Tongue (tissue), 3 donors: ENCODE measurements at places on chromosomes 12 and 14.

GRCh38 chr14:23365036-23365731, at the start of gene EFS:
Gene EFS (minus strand): TSS chr14:23365172. CDS start chr14:23365025, 147 bp downstream.
- peak; percentile 71 for DNase-seq

DNA sequence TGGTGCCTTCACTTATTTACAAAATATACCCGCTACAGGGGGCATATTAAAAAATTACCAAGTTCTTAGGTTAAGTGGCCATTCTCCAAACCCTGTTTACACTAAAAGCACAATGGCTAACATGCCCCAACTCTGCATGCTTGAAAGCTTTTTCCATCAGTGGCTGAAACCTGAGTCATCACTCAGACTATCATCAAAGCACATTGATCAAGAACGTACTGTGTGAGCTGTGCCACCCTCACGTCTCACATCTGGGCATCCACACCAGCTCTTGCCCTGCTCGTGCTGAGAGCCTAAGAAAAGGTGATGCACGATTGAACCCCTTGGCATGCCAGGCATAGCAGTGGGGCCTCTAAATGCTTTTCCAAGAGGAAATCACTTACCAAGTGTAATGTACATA, 13.2 kb downstream of the AQP6 start:
- no peak for DNase-seq

DNA sequence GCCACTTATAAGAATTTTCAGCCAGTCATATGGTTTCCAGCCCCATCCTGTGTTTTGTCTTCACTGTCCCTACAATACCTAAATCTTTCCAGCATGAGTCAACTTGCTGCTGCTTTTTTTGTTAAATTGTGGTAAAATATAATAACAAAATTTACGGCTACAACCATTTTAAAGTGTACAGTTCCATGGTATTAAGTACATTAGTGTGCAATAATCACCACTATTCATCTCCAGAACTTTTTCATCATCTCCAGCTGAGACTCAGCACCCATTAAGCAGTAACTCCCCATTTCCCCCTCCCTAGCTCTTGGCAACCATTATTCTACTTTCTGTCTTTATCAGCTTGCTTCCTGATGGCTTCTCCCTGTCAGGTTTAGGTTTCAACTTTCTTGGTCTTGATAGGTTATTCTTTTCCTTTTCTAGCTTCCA, 39.1 kb downstream of the FRS2 start:
- DNase-seq = no peak

- DNase-seq = no peak
Measured at GRCh38 chr12:94777936-94778335, 127.6 kb upstream of the TMCC3 start.

DNA sequence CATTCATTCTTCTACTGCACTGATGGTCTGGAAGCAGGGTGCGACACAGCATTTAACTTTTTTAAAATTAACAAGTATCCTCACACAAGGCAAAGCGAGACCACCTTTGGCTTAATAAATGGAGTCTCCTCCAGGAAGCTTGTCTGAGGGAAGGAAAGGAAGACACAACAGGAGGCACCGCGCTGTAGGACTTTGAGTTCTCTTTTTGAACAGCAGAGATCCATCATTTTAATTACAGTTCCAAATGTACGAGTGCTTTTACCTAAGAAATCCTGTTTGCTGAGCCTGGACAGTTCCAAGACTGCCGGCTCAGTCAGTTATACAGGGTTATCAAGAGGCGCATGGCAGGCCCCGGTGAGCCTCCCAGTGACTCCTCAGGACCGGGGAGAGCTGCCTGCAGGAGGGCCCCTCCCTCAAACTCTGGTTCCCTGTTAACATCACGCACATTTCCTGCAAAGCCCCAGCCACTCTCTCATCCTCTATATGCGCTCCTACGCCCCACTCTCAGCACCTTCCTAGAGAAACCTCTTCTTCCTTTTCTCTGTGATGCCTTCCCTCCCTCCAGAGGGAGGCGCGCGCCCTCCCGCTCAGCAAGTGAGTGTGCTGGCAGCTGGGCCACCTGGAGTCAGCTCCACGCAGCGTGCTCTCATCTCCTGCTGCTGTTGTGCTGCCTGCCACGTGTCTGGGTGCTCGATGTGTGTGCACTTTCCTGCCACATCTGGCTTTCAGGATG, 46.1 kb downstream of the STX2 start:
- no peak for DNase-seq

- no peak for DNase-seq
Measured at GRCh38 chr12:11958221-11959091, 112.3 kb upstream of the BCL2L14 start.

DNA sequence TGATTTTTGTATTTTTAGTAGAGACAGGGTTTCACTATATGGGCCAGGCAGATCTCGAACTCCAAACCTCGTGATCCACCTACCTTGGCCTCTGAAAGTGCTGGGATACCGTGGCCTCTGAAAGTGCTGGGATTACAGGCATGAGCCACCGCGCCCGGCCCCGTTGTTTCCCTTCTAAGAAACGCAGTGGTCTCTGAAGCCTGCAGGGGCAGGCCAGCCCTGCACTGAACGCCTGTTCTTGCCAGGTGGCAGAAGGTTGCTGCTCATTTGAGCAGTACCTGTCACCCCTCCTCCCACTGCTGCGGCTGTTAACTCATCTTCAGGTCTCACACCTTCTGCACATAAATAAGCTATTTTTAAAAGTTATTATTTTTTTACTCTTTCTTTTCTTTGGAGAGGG, 24.3 kb downstream of the GPRC5A start:
- DNase-seq = no peak

DNA sequence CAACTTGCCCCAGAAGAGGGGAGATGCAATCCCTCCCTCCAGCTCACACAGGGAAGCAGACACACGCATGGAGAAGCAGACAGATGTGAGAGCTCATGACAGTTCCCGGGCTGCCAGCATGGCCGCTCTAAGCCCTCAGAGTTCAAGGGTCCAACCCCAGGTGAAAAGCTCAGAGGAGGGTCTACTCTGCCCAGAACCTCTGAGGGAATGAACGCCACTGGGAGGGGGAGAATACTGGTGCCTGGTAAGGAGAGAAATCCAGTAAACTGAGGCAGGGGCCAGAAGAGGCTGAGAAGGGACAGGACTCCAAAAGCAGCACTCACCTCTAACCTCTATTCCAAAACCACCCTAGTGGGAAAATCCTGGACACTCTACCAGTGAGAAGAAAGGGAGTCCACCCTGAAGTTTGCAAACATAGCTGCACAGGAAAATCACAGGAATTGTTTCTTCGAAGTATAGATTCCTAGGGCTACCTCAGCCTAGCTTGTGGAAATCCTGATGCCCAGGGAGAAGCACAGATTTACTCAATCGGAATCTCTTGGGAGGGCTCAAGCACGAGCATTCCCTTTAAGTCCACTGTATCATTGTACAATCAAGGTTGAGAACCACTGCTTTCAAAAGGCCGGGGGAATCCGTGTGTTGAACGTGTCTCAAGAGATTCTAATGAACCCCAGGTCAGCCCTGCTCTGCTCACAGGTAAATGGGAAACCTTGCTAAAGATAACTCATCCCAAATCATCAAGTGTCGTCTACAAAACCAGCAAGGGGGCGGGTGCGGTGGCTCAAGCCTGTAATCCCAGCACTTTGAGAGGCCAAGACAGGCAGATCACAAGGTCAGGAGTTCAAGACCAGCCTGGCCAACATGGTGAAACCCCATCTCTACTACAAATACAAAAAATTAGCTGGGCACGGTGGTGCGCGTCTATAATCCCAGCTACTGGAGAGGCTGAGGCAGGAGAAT, 34.3 kb upstream of the PLEKHG6 start:
- no peak for DNase-seq

DNA sequence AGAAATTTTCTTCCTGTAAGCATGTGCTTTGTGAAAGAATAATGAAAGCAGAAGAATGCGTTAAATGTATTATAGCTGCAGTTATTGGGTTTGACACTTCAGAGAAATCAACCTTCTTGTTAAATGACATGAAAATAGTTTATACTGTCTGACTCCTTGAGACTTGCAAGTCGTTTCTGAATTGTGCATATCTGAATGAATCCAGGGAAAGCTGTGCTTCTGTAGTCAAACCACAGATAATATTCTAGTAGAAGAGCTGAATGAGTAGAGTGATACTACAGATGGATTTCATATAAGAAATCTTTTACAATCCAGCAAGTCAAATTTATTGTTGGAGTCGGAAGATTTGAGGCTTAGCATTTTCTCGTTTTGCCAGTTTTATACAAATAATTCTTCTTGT, 343.3 kb downstream of the RAD51B start:
- no peak for DNase-seq

GRCh38 chr12:82652071-82652470, 34.6 kb upstream of the TMTC2 start:
- DNase-seq = no peak

GRCh38 chr12:4041187-4041885, 168.1 kb upstream of the PARP11 start:
- peak; percentile 51 for DNase-seq

DNA sequence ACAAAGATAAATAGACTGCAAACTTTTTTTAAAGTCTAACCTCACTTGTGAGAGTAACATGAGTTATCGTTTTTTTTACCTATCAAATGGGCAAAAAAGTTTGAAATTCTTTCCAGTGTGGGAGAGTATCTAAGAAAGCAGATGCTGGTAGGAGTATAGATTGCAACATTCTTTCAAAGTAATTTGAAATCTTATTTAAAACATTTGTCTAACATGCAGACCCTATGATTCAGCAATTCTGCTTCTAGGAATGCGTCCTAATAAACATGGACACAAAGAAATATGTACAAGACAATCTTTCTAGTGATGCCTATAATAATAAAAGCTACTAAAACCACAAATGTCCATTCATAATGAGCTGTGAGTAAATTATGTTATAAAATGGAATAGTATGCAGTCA, 110.4 kb upstream of the TMCC3 start:
- DNase-seq = no peak

GRCh38 chr12:22821985-22822384, 197.0 kb downstream of the ETNK1 start:
- no peak for DNase-seq

GRCh38 chr14:82897469-82898308, 1364.0 kb upstream of the SEL1L start:
- no peak for DNase-seq

- DNase-seq = no peak
Measured at GRCh38 chr12:11673666-11674461, 24.4 kb downstream of the ETV6 start.

DNA sequence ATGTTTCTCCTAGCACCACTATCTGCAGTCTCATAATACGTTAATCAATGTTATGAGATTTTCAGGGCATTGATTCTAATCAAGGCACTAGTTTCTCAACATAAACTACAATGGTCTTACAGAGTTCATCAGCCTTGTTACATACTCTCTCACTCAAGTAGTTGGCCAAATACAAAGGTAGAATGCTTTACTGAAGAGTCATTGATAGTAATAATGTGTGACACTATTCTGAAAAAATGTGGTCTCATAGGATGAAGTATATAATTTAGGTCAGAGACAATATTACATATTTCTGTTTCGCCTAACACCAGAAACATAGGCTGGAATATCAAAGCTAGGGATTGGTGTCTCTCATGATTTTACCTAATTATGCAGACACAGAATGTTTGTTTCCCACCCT, 35.2 kb upstream of the MDGA2 start:
- DNase-seq = no peak

DNA sequence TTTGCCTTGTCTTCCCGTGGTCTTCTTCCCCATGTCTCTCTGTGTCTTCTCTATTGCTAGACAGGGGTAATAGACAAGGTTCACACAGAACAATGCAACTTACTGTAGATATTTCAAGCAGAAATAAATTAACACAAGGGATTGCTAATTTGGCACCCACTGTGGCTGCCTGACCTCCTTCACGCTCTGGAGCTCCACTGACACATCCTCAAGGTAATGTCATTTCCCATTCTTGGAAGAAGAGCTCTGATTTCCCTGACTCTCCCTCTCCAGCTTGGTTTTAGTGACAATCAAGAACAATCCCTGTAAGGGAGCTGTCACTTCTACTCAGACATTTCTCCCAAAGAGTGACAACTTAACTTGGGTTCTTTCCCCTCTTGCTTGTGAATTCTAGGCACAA, 105.4 kb upstream of the NAP1L1 start:
- DNase-seq = no peak

GRCh38 chr14:77126461-77126990, 15.1 kb downstream of the ZDHHC22 start:
- no peak for DNase-seq

DNA sequence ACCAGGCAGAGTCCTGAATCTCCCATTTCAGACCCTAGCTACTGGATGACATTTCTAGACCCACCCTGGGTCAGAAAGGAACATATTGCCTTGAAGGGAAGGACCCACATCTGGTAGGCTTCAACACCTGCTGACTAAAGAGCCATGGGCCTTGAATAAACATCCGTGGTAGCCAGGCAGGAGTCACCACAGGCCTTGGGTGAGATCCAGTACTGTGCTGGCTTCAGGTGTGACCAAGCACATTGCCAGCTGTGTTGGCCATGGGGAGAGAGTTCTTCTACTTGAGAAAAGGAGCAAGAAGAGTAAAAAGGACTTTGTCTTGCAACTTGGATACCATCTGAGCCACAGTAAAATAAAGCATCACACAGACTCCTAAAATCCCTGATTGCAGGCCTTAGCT, 332.6 kb downstream of the SLC16A7 start:
- no peak for DNase-seq

DNA sequence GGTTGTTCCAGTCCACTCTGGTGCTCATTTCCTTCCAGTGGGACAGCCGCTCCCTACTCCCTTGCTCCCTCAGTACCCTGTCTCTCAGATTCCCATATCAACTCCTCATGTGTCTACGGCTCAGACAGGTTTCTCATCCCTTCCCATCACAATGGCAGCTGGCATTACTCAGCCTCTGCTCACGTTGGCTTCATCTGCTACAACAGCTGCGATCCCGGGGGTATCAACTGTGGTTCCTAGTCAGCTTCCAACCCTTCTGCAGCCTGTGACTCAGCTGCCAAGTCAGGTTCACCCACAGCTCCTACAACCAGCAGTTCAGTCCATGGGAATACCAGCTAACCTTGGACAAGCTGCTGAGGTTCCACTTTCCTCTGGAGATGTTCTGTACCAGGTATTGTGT, 69.9 kb downstream of the RAD52 start:
- peak; percentile 75 for DNase-seq

DNA sequence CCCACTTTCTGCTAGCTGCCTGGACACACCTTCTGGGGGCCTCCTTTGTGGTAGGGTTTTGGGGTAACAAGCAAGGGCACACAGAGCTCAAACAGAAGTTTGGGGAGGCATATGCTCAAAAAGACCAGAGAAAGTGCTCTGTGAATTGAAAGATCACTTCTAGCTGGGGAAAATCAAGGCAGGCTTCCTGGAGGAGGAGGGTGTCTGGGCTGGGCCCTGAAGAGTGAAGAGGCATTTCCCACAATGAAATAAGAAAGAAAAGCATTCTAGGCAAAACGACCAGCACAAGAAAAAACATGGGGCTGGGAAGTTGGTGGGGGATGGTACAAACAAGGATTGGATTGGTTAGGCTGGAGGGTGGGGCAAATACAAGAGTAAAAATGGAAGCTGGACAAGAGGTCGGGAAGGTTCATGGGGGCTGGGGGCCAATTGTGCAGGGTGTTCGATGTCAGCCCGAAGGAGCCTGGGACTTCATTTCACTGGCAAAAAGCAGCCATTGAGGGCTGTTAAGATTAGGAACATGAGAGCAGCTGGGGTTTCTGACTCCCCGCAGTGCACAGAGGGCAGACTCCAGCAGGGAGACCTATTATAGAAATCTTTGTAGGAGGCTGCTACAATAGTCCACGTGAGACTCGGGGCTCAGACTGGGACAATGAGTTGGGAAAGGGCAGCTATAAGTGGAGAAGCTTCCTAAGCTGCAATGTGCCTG, 51.5 kb upstream of the CMKLR1 start:
- DNase-seq = no peak

- no peak for DNase-seq
Measured at GRCh38 chr12:67977668-67978067, 11.6 kb upstream of the IFNG-AS1 start.

GRCh38 chr12:63440048-63440447, 228.2 kb downstream of the DPY19L2 start:
- DNase-seq = no peak
